ENCODE measurements at places on chromosomes 16 and 17.

DNA sequence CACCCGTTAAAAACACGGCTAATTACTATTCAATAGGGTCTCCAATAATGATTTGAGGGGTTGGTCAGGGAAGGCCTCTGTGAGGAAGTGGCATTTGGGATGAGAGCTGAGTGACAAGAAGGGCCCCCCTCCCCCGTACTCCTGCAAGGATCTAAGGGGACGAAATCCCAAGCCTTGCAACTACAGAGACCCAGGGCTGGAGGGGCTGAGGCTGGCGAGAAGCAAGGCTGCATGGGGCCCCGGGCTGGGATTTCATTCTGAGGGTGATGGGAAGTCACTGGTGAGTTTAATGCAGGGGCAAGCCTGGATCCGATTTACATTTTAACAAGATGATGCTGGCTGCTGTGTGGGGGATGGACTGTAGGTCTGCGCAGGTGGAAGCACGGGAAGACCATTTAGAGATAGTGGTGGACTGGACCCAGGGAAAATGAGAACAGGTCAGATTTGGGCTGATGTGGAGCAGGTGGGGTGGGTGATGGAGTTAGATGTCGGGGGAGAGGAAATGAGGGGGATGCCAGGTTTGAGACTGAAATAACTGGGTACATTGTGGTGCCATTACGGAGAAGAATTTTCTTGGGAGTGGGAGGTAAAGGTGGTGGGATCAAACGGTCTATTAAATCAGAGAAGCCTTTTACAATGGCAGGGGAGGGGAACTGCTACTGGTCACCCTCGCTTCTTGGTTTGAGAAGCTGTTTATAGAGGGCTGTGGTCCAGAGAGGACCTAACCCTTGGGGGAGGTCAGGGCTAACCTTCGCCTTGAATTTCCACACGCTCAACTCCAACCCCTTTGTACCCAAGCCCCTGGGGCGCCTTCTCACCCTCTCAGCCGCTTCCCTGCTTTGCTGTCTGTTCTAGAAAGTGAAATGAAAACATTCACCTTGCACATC is 932 bp upstream of the MYBBP1A start:
- no peak for DNase-seq

- DNase-seq = no peak
Measured at GRCh38 chr16:65154321-65154720, 32.5 kb upstream of the CDH11 start.

GRCh38 chr16:75264457-75264998 is 13.1 kb upstream of the BCAR1 start:
- DNase-seq = no peak

DNA sequence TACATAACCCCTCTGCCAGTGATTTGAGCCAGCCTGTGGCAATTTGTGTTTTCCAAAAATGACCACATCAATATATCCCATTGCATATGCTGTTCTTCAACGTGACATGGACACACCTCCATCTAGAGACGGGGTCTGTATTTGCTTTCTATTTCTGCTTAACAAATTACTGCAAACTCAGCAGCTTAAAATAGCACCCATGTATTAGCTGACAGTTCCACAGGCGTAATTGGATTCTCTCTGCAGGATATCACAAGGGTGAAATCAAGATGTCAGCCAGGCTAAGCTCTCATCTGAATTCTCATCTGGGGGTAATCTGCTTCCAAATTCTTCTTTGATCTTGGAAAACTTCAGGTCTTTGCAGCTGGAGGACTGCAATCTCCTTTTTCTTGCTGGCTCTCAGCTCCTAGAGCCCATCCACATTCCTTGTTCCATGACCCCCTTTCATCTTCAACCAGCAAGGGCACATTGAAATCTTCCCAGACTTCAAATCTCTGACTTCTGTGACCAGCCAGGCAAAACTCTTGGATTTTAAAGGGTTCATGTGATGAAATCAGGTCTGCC is 8.2 kb downstream of the KRT9 start:
- DNase-seq = no peak

- DNase-seq = no peak
Measured at GRCh38 chr17:81583589-81584342, 31.6 kb upstream of the FAAP100 start.
